ENCODE measurements at places on chromosomes 4 and X.
A peak's percentile ranks its signal among the peaks of the same experiment; 100 is the strongest.

DNA sequence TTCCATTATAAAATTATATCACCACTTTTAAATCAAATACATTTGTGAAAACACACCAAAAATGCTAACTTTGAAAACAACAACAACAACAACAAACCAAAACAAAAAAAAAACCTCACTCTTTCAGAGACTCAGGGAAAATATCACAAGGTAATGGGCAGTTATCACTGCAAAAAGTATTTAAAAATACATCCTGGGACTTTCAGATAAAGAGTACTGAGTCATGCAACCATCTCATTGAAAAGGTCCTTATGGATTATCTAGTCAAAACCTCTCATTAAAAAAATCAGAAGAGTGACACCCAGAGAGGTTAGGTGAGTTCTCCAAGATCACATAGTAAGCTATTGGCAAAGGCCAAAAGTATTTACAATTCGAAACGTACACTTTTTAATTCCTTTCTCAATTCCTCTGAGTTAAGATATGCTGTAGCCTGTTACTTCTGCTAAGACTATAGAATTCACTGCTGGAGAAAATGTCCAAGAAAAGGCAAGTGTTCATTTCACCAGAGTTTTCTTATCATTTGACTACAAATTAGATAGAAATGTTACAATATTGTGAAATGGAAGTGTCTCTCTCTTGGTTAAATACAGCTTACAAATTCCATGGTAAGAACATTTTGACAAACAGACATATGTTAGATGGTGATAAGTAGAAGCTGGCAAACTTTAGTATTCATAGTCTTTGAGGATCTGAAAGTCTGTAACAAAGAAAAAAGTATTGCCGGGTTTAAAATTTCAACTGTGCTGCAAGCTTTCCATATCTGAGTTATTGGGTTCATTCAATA, 9.3 kb downstream of the STX18 start:
- ATAC-seq: no peak

GRCh38 chrX:93585661-93586060, 87.7 kb downstream of the NAP1L3 start:
- no peak for ATAC-seq

GRCh38 chr4:152579916-152580315, 44.0 kb upstream of the FBXW7 start:
- ATAC-seq: no peak

DNA sequence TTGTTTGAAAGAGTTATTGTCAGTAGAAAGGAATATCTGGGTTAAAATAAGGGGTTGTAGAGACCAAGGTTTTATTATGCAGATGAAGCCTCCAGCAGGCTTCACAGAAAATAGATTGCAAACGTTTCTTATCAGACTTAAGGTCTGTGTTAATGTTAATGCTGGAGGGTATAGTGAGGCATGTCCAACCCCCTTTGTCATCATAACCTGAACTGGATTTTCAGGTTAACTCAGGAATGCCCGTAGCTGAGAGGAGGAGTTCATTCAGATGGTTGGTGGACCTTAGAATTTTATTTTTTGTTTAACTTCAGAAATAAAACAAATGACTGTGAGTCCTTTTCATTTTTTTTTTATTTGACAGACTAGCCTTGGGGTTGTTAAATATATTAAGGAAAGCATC, 354.1 kb downstream of the GPM6A start:
- ATAC-seq: no peak

DNA sequence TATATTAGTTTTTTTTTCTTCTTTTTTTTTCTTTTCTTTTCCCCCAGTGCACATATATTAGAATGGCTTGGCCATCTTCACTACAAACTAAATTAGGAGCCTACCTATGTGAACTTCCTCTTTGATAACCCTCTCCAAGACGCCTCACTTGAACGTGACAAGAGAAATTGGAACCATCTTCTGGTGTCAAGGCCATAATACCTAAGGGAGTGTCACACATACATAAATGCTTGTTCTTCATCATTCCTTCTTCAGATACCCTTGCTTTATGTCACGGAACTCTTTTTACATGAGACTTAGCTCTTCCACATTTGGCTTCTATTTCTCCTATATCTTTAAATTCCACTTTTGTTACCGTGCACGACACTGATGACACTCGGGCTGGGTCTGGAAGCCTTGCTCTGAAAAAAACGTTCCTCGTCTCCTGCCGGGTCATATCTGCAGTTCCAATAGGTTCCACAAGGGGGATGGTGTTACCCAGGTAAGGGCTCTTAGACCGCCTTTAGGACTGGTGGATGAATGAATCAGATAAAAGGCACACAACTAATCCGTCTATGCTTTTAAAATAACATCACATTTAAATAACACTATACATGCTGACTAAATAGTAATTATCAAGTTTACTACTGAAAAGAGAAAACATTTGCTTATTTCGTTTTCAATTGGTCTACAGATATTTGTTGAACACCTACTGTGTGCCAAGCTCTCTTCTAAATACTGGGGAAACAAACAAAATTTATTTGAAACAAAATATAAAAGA, 19.9 kb downstream of the DGAT2L6 start:
- ATAC-seq: peak; percentile 65

DNA sequence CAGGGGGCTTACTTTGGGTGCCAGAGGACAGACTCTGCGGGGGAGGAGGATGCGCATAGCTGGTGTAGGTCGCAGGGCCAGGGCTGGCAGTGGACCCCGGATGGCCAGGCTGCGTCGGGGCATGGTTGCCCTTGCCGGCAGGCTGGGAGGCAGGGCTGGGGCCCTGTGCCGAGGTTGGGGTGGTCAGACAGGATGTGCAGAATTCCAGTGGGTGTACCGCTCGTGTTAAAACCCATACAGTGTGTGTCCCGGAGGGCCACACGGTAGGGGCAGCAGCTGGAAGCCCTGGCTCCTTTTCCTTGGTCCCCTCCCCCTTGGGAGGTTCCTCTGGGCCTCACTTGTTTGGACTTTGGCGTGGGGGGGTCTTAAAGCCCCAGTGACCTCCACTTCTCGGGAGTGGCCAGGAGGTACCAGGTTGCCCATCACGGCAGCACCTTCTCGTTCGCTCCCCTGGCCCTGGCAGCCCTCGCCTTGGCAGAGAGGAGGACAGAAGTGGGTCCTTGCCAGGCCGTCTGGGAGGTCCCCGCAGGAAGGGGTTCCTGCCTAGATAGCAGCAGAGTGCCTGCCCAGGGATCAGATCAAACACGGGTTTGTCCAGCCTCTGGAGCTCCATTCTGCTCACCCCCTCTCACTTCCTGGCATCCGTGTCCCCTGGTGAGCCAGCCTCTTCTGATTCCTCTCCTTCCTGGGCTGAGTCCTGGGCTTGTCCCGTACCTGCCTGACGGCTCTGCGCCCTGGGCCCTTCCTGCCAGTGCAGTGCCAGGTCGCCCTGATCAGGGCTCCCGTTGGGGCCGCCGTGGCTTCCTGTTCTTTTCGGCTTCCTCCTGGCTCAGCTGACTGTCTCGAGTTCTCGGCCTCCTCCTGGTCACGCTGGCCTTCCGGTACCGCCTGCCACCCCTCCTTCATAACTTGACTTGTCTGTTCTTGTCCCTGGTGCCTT, 56.7 kb upstream of the HGFAC start:
- ATAC-seq: no peak

DNA sequence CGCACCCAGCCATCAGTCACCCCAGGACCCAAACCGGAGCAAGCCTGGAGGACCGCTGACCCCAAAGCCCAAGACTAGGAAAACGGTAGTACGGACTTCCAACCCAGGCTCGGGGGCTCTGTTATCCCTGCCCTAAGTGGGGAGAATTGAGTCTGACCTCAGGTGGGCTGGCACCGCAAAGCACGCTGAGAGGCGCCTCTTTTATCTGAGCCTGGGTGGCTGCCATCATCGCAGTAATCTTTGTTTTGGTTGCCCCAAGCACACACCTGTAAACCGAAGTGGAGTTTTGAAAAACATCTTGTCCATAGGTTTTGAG, 894 bp upstream of the SH3RF1 start:
- no peak for ATAC-seq

- no peak for ATAC-seq
Measured at GRCh38 chr4:12933760-12934221, 550.3 kb downstream of the RAB28 start.

- ATAC-seq: peak; percentile 38
Measured at GRCh38 chrX:136941396-136942337, 61.1 kb upstream of the RBMX start.

- no peak for ATAC-seq
Measured at GRCh38 chrX:134013524-134013923, 28.1 kb upstream of the GPC3 start.

DNA sequence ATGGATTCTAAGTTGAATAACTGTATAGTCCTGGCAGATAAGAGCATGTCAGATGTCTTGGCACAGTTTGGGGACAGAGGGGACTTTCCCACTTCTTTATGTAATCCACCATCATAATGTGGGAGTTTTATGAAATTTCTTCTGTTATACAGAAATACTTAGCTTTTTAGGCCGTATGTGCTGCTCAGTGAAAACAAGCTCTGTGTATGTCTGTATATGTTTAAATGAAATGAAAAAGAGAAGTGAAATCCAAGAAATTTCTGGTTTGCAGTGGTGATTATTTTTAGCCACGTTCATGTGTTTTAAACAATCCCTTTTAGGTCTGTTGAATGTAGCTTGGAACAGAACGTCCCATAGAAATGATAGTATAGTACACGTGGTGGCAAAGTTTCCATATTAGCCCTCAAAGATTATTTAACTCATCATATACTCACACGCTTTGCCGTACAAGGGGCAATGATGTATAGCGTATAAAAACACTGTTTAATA, 41.0 kb downstream of the GAB1 start:
- ATAC-seq: no peak

DNA sequence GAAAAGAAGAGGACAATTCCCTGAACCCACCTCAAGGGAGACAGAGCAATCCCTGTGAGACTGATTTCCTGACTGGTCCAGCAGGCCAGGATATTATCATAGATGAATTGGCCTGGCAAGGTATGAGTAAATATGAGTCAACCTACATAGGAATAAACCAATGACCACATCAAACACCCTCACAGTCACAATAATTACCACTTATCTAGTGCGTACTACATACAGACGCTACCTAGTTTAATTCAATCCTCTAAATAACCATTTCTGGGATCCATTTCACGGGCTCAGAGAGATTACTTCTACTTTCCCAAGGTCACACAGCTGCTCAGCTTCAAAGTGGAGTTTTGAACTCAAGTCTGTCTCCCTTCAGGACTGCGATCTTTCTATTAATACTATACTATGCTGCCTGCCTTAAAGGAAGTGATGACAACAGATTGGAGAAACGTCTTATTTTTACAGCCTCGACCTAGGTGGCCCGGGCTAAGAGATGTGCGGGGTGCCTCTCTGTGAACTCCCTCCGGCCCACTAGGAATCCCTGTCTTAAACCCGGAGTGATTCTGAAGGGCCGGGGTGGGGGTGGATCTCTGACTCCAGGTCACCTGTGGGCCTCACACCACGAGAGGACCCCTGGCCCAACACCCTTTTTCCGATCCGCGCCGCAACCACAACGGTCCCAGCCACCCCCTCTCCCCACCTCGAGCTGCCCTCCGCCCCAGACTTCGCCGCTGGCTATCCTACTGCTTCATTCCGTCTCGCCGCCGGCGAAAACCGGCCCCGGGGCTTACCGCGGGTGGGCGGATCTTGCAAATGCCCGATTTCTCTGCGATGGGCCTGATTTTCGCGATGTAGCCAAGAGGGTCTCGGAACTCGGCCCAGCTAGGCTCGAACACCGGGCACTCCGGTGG, 800 bp downstream of the KDM5C start:
- ATAC-seq: peak; percentile 71

DNA sequence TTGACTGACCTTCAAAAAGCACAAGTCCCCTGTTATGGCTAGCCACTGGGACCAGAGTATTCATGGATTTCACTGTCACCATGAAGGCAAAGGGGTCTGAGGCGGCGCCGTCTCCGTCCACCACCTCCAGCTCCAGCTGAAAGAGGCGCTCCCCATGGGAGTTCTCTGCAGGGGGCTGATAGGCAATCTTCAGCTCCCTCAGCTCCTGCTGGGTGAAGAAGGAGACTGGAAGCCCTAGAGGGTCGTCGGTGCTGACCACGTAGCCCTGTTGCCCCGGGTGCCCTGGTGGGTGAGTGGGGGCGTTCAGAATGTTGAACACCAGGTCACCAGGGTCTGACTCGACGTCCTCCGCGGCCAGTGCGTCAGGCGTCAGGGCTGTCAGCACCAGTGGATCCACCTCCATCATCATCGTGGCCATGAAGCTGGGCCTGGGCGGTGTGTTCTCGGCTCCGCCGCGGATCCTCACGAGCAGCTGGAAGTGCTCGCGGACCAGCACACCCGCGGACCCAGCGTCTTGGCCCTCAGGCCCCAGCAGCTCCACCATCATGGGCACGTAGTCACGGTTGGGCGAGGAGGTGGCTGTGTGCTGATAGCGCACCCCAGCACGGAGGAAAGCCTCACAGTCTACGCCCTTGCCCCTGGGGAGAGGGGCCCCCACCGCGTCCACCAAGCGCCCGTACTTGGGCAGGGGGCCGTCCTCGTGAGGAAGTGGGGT, 987 bp downstream of the FREM3 start:
- ATAC-seq: no peak

GRCh38 chr4:117357437-117357836, 272.1 kb upstream of the TRAM1L1 start:
- no peak for ATAC-seq

- peak; percentile 63 for ATAC-seq
Measured at GRCh38 chr4:86955888-86956451, 21.2 kb downstream of the AFF1 start.

Data from activated CD4-positive, CD25-positive, alpha-beta regulatory T cell treated with anti-CD3 and anti-CD28 coated beads, Interleukin-2, amount 50 U/mL, for 24 hours (primary cell).